Muscle of arm (tissue), 14 donors: ENCODE measurements at places on chromosomes 2 and 18. TPM values are rescaled to one million over a fixed set of nuclear protein-coding genes. Genes with fewer than 3 reads are reported as not detected.

FNDC4 gene
- 11.5 TPM for polyA plus RNA-seq

DNA sequence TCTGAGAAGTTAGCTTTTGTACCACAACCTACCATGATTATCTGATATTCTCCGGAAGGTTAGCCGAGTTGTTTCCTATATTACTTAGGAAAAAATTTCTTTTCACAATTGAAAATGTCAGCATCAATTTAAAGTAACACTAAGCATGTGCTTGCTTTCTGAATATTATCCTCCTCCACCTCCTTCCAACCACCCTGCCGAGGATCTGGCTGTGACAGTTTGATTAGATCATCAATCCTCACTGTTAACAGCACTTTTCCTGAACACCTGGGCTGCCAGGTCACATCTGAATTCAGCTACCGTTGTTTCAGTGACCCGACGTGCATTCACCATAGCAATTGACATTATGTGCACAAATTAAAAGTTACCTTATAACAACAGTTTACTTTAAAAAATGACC, 207.0 kb downstream of the ZNF407 start:
- DNase-seq, result no peak

DNA sequence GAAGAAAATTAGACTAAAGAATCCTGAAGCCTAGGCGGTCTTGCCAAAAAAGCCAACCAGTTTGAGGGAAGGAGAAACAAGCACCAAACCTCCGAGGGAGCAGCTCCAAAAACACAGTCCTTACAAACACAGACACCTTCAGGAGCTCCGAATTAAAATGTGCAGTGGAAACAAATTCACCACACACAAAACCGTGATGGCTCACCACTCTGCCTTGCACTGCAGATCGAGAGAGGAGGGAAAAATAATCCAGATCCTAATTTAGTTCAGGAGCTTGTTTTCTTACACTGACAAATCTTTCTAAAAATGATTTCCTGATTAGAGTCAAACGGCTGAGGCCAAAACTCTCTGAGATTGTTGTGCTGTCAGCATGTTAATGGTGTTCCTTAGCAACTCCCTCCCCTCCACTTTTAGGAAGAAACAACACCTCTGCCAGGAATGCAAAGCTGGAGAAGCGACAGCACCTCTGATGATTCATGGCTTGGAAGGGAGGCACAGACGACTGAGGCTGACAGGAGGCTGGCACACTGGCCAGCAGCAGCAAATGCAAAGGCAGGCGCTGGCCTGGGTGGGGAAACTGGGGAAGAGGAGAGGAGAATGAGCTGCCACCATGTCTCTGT, 249.4 kb upstream of the KLHL29 start:
- DNase-seq, result peak; percentile 57

NCK2 gene
- polyA plus RNA-seq, result 62.4 TPM

PELI1 gene
- polyA plus RNA-seq, result 41.9 TPM

GRCh38 chr2:30656079-30656478, 151.2 kb downstream of the CAPN13 start:
- DNase-seq, result no peak

GRCh38 chr2:201267278-201268030, 7.1 kb downstream of the CASP8 start:
- DNase-seq, result no peak

INPP5D gene
- polyA plus RNA-seq, result 6.3 TPM

- DNase-seq, result no peak
Observed at GRCh38 chr18:51425475-51425874, 228.0 kb upstream of the MEX3C start.

DNA sequence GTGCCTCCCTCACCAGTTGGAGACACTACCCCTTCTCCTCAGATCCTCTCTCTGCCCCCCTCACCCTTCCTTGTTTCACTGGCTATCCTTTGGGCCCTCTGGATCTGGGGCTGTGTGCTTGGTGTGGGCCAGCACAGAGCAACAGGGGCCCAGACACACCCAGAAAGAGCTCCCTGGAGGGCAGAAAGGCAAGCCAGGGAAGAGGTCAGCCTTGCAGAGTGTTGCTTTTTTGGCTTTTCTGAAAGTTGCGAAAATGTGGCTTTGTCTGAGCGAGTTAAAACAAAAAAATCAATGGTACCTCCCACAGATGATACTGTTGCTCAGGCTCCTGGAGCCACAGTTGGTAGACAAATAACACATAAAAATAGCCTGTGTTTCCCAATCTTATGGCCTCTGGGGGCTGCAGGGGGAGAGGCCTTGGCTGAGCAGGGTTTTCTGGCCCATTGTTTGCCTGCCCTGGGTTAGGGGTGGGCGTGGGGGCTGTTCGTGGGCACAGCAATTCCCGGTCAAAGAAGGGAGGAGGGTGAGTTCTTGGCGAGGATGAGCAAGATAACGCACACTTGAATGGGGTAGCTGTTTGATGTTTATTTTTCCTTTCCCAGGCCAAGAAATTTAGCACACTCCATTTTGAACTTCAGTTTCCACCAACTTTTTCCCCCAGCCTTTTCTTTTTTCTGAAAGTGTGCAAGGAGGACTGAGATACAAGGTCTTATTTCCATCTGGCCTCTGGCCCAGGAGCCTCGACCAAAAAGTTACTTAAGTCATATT, 167.0 kb upstream of the HAAO start:
- DNase-seq, result peak; percentile 92

GRCh38 chr18:29434650-29435049, 1257.7 kb upstream of the CDH2 start:
- no peak for DNase-seq

PXDN gene
- polyA plus RNA-seq, result 264 TPM

DNA sequence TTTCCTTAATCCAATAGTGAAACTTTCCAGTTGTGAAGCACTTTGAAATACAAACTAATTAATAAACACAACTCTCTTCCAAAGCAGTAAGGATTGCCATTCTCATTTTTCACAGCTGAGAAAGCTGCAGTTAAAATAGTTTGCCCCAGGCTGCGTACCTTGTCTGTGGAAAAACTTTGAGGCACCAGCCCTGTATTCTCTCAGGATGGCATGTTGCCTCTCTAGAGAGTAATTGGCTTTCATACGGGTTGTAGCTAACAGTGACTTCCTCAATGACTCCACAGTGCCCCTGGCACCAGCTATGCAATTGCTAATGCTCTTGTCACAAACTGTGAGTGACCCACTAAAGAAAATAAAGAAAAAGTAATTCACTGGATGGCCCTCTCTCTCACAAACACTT, 345.7 kb downstream of the MTX2 start:
- no peak for DNase-seq

DNA sequence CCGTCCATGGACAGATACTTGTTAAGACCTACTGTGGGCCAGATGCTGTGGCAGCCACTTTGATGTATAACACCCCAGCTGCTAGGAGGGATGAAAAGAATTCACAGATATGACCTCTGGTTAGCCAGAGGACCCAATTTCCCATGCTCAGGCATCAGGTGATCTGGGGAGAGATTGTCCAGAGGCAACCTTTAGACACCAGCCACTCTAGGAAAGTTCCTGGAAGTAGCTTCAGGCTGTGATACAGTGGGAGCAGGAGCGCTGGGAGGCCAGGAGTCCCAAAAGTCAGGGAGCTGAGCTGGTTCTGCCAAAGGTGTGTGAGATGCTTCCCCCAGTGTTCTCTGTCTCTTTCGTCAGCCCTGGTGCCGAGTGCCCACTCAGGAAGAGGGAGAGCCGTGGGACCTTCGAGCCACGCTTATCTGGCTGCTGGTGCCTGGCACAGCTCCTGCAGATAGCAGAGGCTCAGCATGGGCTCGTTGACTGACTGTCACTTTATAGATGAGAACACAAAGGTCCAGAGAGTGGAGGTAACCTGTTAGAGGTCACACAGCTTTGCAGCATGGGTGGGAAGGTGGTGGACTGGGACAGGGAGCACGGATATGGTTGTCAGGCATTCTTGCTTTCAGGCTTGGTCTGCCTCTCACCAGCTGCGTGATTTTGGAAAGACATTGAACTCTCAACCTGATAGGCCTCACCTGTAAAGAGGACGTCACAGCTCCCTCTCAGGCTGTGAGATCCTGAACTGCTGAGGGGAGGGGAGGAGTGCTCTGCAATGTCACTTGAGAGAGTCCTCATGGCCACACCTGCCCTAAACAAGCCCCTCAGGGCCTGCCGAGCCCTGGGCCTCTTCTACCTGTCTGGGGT, 7.8 kb upstream of the RALB start:
- DNase-seq, result no peak
